Tongue (tissue), 3 donors: ENCODE measurements at places on chromosomes 2 and 18. TPM values are rescaled to one million over a fixed set of nuclear protein-coding genes. Genes with fewer than 3 reads are reported as not detected.

GPR155 gene
- total RNA-seq = 13.3 TPM

DSG1 gene
- 17.2 TPM for total RNA-seq

UGT1A8 gene
- 0.31 TPM for total RNA-seq

AMER3 gene
- total RNA-seq = not detected

YWHAQ gene
- total RNA-seq = 178 TPM

REG1B gene
- not detected for total RNA-seq

DTNB gene
- total RNA-seq = 8.0 TPM

UNC80 gene
- total RNA-seq = 1.3 TPM

TGFA gene
- total RNA-seq = 6.3 TPM

ATAD2B gene
- 49.9 TPM for total RNA-seq

CPO gene
- 1.6 TPM for total RNA-seq

TYMS gene
- 31.6 TPM for total RNA-seq

IL1RL2 gene
- total RNA-seq = 2.8 TPM

HOXD12 gene
- total RNA-seq = not detected

MRO gene
- 0.21 TPM for total RNA-seq

PKDCC gene
- total RNA-seq = 121 TPM

ERICH2 gene
- total RNA-seq = 1.6 TPM

TOGARAM2 gene
- total RNA-seq = 0.82 TPM

DNER gene
- 1.3 TPM for total RNA-seq

AP1S3 gene
- 3.0 TPM for total RNA-seq

GRB14 gene
- total RNA-seq = 19.7 TPM

C2orf15 gene
- total RNA-seq = 0.92 TPM

TBR1 gene
- not detected for total RNA-seq

TUBB6 gene
- 273 TPM for total RNA-seq

NMUR1 gene
- 0.41 TPM for total RNA-seq

UGP2 gene
- 545 TPM for total RNA-seq

DQX1 gene
- total RNA-seq = 2.5 TPM

DAW1 gene
- not detected for total RNA-seq

MARS2 gene
- total RNA-seq = 6.9 TPM

SLC5A7 gene
- total RNA-seq = 0.51 TPM

EIF2B4 gene
- 21.2 TPM for total RNA-seq

MYL1 gene
- 6,866 TPM for total RNA-seq

C2orf78 gene
- total RNA-seq = not detected

CROCC2 gene
- total RNA-seq = not detected

MAP2 gene
- 11.5 TPM for total RNA-seq

POTEI gene
- 0.21 TPM for total RNA-seq

ERBB4 gene
- total RNA-seq = 17.8 TPM

GKN2 gene
- not detected for total RNA-seq

TEX44 gene
- total RNA-seq = not detected

SH2D6 gene
- total RNA-seq = not detected

SNRPD1 gene
- 11.5 TPM for total RNA-seq

HPCAL1 gene
- total RNA-seq = 37.4 TPM

ARL5A gene
- total RNA-seq = 44.2 TPM

GKN1 gene
- not detected for total RNA-seq

RFTN2 gene
- 20.4 TPM for total RNA-seq

SCN1A gene
- total RNA-seq = 0.10 TPM

DES gene
- total RNA-seq = 5,232 TPM

C2orf80 gene
- not detected for total RNA-seq

SERPINB7 gene
- 0.72 TPM for total RNA-seq

SLC5A6 gene
- 26.1 TPM for total RNA-seq

SULT1C2 gene
- total RNA-seq = 0.92 TPM

CDK15 gene
- 0.62 TPM for total RNA-seq

RPE gene
- 49.6 TPM for total RNA-seq

VPS4B gene
- total RNA-seq = 33.7 TPM

MYCN gene
- 7.3 TPM for total RNA-seq

ITGB6 gene
- total RNA-seq = 61.3 TPM
